CD8-positive, alpha-beta memory T cell (primary cell): ENCODE measurements at places on chromosomes 3 and 15.

GRCh38 chr3:177733233-177733632 lies 536.0 kb upstream of the TBL1XR1 start:
- H3K4me3 ChIP-seq: no peak overlapping the region
- no peaks in the 10 kb centered on the region for H3K27me3 ChIP-seq
- H3K36me3 ChIP-seq: no peaks in the 10 kb centered on the region
- no peaks in the 10 kb centered on the region for H3K4me1 ChIP-seq
- DNase-seq: no peak

- no peaks in the 10 kb centered on the region for H3K4me1 ChIP-seq
- H3K36me3 ChIP-seq: no peaks in the 10 kb centered on the region
- no peak overlapping the region for H3K27ac ChIP-seq
- H3K27me3 ChIP-seq: no peaks in the 10 kb centered on the region
- no peak for DNase-seq
Measured at GRCh38 chr3:18989237-18989795, 159.0 kb upstream of the KCNH8 start.

DNA sequence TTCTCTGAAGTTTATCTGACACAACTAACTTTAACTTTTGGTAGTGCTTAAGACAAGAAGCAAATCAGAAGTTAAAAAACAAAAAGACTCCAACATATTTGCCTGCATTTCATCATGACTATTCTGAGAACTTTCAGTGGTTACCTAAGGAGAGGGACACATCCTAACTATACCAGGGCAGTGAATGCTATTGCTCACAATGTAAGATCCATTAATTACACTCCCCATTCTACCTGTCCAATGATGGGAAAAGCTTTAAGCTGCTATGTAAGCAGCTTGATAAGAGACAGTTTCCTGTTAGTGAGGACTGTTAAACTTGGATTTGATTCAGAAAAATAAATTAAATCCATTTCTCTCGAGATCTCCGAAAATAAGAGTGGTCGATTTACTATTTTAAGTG lies 37.5 kb downstream of the SERPINI1 start:
- no peak overlapping the region for H3K27ac ChIP-seq
- H3K27me3 ChIP-seq: no peaks in the 10 kb centered on the region
- no peak overlapping the region for H3K4me3 ChIP-seq
- no peak for DNase-seq
- H3K4me1 ChIP-seq: no peaks in the 10 kb centered on the region
- H3K36me3 ChIP-seq: no peaks in the 10 kb centered on the region

DNA sequence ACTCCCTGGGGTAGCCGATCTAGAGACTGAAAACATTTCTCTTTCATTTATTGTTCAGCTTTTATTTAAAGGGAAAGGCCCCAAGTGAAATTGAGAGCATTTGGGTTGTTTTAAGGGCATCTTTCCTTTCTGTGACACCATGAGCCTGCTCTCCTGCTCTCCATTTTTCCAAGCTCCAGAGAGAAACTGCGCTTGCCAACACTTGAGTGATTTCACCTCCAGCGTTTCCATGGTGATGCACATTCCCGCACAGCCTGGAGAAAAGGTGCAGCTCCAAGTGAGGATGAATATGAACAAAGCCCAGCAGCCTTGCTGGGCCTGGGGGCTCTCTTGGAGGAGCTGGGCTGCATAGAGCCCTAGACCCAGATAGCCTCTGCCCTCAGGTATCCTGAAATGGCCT lies 159.2 kb upstream of the PPP2R3A start:
- H3K36me3 ChIP-seq: no peaks in the 10 kb centered on the region
- no peak overlapping the region for H3K4me3 ChIP-seq
- DNase-seq: no peak
- H3K4me1 ChIP-seq: no peaks in the 10 kb centered on the region
- no peak overlapping the region for H3K27ac ChIP-seq
- H3K27me3 ChIP-seq: no peaks in the 10 kb centered on the region

DNA sequence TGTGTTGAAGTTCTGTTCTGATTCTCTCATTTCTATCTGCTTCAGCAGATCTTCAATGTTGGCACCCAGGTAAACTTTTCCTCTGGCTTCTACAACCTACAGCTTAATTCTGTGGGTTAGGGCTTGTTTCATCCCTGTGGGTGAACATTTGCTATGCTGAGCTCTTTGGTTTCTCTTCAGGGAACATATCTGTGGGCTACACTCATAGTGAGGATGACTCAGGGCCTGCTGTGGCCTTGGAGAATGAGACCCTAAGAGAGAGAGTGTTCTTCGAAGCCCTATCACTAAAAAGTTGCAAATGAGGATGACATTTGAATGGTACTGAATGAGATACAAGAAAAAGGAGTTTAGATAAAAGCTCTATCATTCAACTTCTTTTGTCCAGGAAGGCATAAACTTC lies 346.2 kb upstream of the CBLB start:
- no peak overlapping the region for H3K27ac ChIP-seq
- no peaks in the 10 kb centered on the region for H3K27me3 ChIP-seq
- no peak for DNase-seq
- H3K36me3 ChIP-seq: no peaks in the 10 kb centered on the region
- no peaks in the 10 kb centered on the region for H3K4me1 ChIP-seq
- no peak overlapping the region for H3K4me3 ChIP-seq

DNA sequence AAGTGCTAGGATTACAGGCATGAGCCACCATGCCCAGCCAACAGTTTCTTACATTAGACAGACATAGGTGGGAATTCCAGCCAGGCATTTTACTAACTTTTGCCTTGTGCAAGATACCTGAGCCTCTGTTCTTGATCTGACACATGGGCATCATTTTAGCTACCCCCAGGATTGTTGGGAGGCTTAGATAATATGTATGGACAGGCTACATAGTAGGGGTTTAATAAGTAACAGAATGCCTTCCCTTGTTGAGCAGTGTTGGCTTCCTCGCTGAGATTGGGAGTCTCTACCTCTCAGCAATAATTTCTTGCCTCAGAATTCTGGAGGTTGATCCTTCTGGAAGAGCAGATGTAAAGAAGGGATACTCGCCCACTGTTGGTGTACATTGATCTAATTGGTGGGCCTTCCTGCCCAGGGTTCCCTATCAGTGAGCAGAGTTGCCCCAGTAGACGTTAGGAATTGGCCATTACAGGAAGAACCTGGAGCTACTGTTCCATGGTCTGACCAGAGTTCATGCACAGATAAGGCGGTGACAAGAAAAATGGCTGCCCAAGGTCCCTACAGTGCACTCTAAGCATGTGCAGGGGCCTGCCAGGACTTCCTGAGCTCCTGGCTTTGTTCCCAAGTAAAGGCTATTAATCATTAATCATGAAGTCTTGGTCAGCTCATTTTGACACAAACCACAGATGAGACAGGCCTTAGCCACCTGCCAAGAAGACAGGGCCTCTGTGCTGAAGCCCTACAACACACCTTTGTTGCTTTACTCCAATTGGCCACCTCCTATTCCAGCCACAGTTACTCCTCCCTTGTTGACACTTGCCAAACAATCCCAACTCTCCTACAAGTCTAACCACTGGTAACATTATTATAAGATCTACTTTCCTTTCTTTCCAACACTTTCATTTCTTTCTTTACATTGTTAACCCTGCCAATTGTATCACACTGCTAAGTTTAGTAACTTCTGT lies 5.0 kb upstream of the IL17RE start:
- no peak for DNase-seq
- peaks cover 7% of the 10 kb centered on the region for H3K36me3 ChIP-seq
- peaks cover 12% of the 10 kb centered on the region for H3K4me1 ChIP-seq
- no peaks in the 10 kb centered on the region for H3K27me3 ChIP-seq
- H3K4me3 ChIP-seq: no peak overlapping the region
- no peak overlapping the region for H3K27ac ChIP-seq

DNA sequence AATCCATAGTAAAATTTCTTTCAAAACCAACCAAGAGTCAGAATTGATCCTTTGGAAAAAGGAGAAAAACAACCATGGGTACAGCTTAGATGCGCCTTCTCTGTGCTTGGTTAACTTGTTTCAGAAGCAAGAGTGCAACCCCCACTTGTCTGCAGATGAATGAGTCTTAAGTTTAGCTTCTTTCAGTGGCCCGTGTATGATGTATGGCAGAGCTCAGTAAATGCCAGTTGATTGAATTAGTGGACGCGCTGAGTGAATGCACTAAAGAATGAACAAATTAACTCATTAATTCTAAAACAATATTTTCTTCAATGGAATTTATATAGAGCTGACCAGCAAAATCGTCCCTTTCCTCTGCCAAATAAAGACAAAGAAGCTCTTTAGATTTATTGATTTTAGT lies 67.0 kb upstream of the ARHGEF3 start:
- no peak overlapping the region for H3K4me3 ChIP-seq
- H3K4me1 ChIP-seq: peaks cover 17% of the 10 kb centered on the region
- DNase-seq: no peak
- H3K27ac ChIP-seq: no peak overlapping the region
- H3K36me3 ChIP-seq: no peaks in the 10 kb centered on the region
- H3K27me3 ChIP-seq: no peaks in the 10 kb centered on the region

DNA sequence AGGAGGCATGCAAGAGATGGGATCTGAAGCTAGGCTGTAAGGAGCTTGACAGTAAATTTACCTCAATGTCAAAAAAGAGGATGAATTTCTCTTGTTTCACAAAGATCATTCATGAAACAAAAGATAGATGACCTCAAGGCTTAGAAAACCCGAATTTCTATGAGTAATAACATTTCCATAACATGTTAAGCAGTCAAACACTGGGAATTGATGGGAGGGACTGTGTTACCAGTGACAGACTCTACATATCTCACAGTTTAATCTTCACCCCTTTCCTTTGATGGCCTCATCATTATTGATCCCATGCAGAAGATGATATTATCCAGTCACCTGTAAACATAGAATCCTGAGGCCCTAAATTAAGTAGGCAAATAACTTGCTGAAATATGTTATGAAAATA lies 53.5 kb upstream of the VGLL3 start:
- H3K27ac ChIP-seq: no peak overlapping the region
- no peak for DNase-seq
- H3K4me3 ChIP-seq: no peak overlapping the region
- no peaks in the 10 kb centered on the region for H3K4me1 ChIP-seq
- no peaks in the 10 kb centered on the region for H3K36me3 ChIP-seq

- no peak overlapping the region for H3K4me3 ChIP-seq
- no peaks in the 10 kb centered on the region for H3K27me3 ChIP-seq
- H3K36me3 ChIP-seq: no peaks in the 10 kb centered on the region
- H3K4me1 ChIP-seq: no peaks in the 10 kb centered on the region
- no peak overlapping the region for H3K27ac ChIP-seq
- no peak for DNase-seq
Measured at GRCh38 chr3:12470111-12470510, 14.2 kb upstream of the TSEN2 start.

- no peak for DNase-seq
- H3K36me3 ChIP-seq: no peaks in the 10 kb centered on the region
- H3K27ac ChIP-seq: no peak overlapping the region
- no peak overlapping the region for H3K4me3 ChIP-seq
- H3K4me1 ChIP-seq: no peaks in the 10 kb centered on the region
Measured at GRCh38 chr15:80966431-80967197, 23.0 kb downstream of the MESD start.

GRCh38 chr3:141129049-141129448 lies 77.9 kb downstream of the SPSB4 start:
- no peaks in the 10 kb centered on the region for H3K4me1 ChIP-seq
- H3K27ac ChIP-seq: no peak overlapping the region
- H3K27me3 ChIP-seq: no peaks in the 10 kb centered on the region
- H3K4me3 ChIP-seq: no peak overlapping the region
- H3K36me3 ChIP-seq: no peaks in the 10 kb centered on the region
